ENCODE measurements at places on chromosomes 5 and 9. TPM values are rescaled to one million over a fixed set of nuclear protein-coding genes. Genes with fewer than 3 reads are reported as not detected.

The PCDHGA2 gene
- total RNA-seq = 0.13 TPM

DNA sequence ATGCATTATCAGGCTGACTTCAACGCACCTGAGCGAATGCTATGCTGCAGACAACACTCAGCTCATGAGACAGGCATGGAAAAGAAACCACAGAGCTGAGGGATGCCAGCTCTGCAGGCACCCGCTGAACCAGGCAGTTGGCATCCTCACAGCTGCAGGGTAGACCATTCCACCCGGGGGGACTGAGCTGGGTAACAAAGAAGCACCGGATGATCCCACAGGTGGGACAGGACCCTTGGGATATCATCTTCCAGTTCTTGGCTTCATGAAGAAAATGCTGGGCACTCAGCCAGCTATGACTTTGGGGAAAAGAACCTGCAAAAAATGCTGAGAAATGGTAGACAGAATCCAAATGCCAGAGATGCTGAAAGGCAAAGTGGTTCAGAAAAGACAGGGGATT, 9.6 kb downstream of the EPB41L4B start:
- peaks cover 29% of the 10 kb centered on the region for H3K4me1 ChIP-seq
- H3K4me3 ChIP-seq = no peak overlapping the region
- no peak overlapping the region for H3K27ac ChIP-seq
- DNase-seq = no peak

The SHLD3 gene
- 1.9 TPM for total RNA-seq

GRCh38 chr9:21672761-21673160, 129.7 kb upstream of the MTAP start:
- no peak overlapping the region for H3K4me3 ChIP-seq
- no peak for DNase-seq
- peaks cover 11% of the 10 kb centered on the region for H3K4me1 ChIP-seq
- H3K27ac ChIP-seq = no peak overlapping the region
- no peaks in the 10 kb centered on the region for H3K27me3 ChIP-seq

GRCh38 chr5:56229111-56229510, 4.0 kb downstream of the ANKRD55 start:
- no peaks in the 10 kb centered on the region for H3K36me3 ChIP-seq
- H3K4me1 ChIP-seq = no peaks in the 10 kb centered on the region
- no peak for DNase-seq
- H3K27me3 ChIP-seq = no peaks in the 10 kb centered on the region
- no peak overlapping the region for H3K4me3 ChIP-seq
- no peak overlapping the region for H3K27ac ChIP-seq

The IGFBPL1 gene
- not detected for total RNA-seq

DNA sequence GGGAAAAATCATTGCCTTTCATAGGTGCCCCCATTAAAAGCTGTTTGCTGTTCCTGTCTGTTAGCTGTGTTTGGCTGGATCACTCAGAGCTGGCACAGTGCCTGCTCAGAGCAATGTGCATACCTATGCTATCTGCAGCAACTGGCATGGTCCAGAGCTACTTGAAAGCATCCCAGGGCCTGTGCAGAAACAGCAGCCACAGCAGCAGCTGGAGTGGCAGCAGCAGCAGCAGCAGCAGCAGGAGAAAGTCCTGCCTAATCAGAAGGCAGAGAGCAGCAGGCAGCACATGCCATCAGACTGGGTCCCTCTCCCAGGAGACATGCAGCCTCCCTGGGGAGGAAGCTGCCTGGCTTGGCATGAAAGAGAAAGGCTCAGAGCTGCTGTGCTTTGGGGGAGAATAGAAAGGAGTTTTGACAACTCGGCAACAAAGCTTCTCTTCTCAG, 243.8 kb upstream of the WWC1 start:
- H3K27me3 ChIP-seq = peaks cover 18% of the 10 kb centered on the region
- no peaks in the 10 kb centered on the region for H3K4me1 ChIP-seq
- H3K4me3 ChIP-seq = no peak overlapping the region

DNA sequence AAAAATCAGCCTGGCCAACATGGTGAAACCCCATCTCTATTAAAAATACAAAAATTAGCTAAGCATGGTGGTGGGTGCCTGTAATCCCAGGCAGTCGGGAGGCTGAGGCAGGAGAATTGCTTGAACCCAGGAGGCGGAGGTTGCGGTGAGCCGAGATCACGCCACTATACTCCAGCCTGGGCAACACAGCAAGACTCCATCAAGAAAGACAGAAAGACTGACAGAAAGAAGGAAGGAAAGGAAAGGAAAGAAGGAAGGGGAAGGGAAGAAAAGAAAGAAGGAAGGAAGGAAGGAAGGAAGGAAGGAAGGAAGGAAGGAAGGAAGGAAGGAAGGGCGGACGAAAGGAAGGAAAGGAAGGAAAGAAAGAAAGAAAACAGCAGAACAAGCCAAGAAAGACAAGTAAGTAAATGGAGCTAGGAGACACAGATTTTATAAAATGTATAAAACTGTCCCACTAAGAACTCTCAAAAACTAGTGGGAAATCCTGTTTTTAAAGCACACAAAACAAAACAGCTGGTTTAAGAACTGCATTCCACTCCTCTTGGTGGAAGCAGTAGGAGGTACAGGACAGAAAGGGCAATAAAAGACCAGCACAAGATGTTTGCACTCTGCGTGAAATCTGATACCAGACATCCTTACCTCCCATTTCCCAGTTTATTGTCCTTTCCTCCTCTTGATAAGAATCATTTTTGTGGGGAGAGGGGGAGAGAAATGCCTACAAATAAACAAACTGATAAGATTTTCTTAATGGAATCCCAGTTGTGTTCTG, 46.7 kb downstream of the MYO10 start:
- peak; percentile 54 for DNase-seq
- H3K27me3 ChIP-seq = no peaks in the 10 kb centered on the region
- H3K36me3 ChIP-seq = no peaks in the 10 kb centered on the region
- peak overlapping the region; percentile 72 for H3K27ac ChIP-seq

GRCh38 chr5:156991714-156992113, 28.7 kb upstream of the TIMD4 start:
- no peaks in the 10 kb centered on the region for H3K36me3 ChIP-seq
- H3K4me1 ChIP-seq = no peaks in the 10 kb centered on the region

DNA sequence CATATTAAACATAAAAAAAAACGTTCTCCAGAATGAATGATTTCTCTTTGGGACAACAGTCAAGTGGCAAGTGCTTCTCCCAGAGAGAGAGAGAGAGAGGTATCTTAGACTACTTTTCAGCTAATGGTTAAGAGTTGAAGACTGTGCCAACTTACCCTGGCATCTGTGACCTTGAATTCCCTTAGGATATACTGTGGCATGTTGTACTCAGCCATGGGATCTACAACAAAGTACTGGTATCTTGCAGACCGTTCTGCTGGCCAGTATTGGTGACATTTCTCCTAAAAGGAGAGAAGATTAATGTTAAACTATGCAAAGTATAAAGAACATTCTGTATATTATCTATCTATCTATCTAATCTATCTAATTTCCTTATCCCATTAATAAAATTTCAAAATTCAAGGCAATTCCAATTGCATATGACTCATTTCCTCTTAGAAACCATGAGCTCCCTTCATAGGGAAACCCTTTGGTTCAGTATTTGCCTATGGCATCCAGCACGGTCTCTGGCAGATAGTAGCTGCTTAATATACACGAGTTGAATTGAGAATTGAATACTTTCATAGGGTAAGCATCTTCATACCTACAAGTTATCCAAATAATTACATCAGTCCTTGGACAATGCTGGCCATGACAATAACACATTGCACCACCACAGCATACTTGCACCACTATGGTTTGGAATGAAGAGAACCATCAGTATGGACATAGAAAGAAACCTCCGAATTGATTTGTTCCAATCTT, 539.4 kb upstream of the DMAC1 start:
- H3K4me1 ChIP-seq = no peaks in the 10 kb centered on the region
- H3K4me3 ChIP-seq = no peak overlapping the region
- no peak overlapping the region for H3K27ac ChIP-seq
- H3K27me3 ChIP-seq = no peaks in the 10 kb centered on the region
- DNase-seq = no peak

The PCDHGA5 gene
- 0.20 TPM for total RNA-seq

The NCS1 gene
- total RNA-seq = 53.0 TPM

GRCh38 chr5:104594850-104595249, 1032.3 kb upstream of the NUDT12 start:
- no peak overlapping the region for H3K27ac ChIP-seq
- H3K36me3 ChIP-seq = no peaks in the 10 kb centered on the region
- no peak for DNase-seq
- H3K4me3 ChIP-seq = no peak overlapping the region

- H3K36me3 ChIP-seq = no peaks in the 10 kb centered on the region
- H3K4me3 ChIP-seq = no peak overlapping the region
- H3K4me1 ChIP-seq = no peaks in the 10 kb centered on the region
- no peak for DNase-seq
- H3K27ac ChIP-seq = no peak overlapping the region
Observed at GRCh38 chr5:158456756-158457155, 597.8 kb upstream of the CLINT1 start.

DNA sequence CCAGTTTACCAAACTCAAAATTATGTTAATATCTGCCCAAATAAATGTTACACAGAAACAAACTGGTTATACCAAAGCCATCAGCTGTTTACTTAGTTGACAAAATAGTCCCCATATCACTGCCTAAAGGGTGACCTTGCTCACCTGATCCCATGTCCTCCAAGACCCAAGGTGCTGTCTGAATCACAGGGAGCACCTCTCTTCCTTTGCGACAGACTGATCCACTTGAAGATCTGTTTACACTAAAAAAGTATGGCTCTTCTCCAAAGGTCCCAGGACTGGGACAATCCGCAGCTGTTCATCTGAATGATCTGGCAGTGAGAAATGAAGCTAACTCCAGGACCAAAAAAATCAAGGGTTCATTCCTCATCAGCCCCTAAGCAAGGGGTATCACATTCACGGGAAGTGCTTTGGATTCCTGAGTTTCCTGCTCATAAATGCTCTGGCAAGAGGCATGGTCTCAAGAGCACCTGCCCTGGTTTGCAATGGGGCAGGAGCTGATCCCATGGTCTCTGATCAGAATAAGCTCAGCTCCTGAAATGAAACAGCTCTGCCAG, 5.0 kb downstream of the PRUNE2 start:
- DNase-seq = no peak
- no peak overlapping the region for H3K27ac ChIP-seq
- peaks cover 43% of the 10 kb centered on the region for H3K27me3 ChIP-seq
- H3K36me3 ChIP-seq = no peaks in the 10 kb centered on the region

The UQCRQ gene
- total RNA-seq = 414 TPM

DNA sequence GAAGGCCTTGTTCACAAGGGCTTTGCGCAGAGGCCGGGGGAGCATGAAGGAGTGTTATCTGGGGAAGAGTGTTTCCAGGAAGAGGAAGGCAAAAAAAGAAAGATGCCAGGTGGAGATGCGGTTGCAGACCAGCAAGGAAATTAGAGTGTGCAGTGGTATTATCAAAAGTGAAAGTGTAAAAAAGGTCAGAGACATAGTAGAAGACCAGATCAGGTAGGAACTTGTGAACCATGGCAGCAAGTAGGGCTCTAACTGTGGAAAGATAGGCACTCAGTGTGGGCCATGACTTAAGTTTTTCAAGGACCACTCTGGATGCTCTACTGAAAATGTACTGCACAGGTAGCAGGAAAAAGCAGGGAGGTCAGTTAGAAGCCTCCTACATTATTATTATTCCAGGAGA, 90.1 kb upstream of the SPOCK1 start:
- no peaks in the 10 kb centered on the region for H3K36me3 ChIP-seq
- no peaks in the 10 kb centered on the region for H3K4me1 ChIP-seq
- H3K4me3 ChIP-seq = no peak overlapping the region
- H3K27me3 ChIP-seq = peaks cover 5% of the 10 kb centered on the region
- DNase-seq = no peak

GRCh38 chr5:9324348-9325077, 221.4 kb downstream of the SEMA5A start:
- peaks cover 16% of the 10 kb centered on the region for H3K4me1 ChIP-seq
- DNase-seq = no peak
- no peaks in the 10 kb centered on the region for H3K27me3 ChIP-seq
- no peak overlapping the region for H3K27ac ChIP-seq
- no peaks in the 10 kb centered on the region for H3K36me3 ChIP-seq

DNA sequence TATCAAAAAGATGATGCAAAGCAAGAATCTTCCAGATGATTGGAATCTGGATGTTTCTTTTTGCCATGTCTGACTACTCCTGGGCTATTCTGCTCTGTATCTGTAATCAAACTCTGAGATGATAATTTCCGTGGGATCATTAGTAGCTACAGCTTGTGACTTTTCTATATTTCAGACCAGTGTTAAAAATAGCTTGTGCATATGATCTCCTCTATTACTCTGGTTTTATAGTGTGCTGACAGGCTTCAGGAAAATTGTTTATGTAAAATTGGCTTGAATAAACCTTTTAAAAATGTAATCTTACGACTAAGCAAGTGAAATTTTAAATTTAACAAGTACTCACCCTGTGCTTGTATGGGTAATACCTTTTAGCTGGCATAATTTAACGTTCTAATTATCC, 40.4 kb downstream of the NAA35 start:
- no peak for DNase-seq
- peaks cover 47% of the 10 kb centered on the region for H3K36me3 ChIP-seq
- H3K4me3 ChIP-seq = no peak overlapping the region
- no peak overlapping the region for H3K27ac ChIP-seq
- H3K27me3 ChIP-seq = no peaks in the 10 kb centered on the region

GRCh38 chr5:45205403-45205961, 396.7 kb downstream of the MRPS30 start:
- H3K27ac ChIP-seq = no peak overlapping the region
- DNase-seq = no peak
- H3K4me3 ChIP-seq = no peak overlapping the region
- H3K27me3 ChIP-seq = no peaks in the 10 kb centered on the region
- no peaks in the 10 kb centered on the region for H3K36me3 ChIP-seq
- no peaks in the 10 kb centered on the region for H3K4me1 ChIP-seq

The INSL4 gene
- not detected for total RNA-seq

DNA sequence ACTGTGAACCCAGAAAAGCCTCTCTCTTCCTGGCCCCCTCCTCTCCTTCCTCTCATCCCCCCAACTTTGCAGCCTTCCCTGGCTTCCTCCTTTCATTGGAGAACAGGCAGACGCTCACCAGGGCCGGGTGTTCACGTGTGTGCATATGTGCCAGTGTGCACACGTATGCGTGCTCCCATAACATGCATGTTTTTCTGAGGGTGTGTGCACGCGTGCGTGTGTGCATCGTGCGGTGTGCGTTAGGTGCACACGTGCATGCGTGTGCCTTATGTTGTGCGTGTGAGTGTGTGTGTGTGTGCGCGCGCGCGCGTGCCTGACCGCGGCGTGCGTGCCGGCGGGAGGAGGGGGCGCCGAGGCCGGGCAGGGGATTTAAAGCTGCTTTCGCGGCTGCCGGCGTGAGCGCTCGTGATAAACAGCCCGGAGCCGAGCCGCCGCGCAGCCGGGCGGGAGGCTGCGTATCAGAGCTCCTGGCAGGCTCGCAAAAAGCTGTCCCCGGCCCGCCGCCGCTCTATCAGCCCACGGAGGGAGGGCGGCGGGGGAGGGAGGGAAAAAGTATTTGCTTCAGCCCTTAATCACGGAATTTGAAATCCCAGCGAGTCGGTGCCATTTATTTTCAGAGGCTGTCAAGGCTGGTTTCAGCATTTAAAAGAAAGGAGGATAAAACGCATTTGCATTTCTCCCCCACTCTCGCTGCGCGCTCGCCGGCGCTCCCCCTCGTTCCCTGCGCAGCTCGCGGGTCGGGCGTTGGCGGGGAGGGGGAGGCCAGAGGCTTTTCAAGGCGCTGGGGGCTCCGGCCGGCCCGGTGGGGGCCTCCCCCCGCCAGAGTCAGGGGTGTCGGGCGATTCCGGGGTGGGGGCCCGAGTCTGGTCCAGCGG, 183.9 kb downstream of the C9orf50 start:
- peak overlapping the region; percentile 52 for H3K4me3 ChIP-seq
- H3K27me3 ChIP-seq = peaks cover 21% of the 10 kb centered on the region
- H3K4me1 ChIP-seq = no peaks in the 10 kb centered on the region
- no peak overlapping the region for H3K27ac ChIP-seq
- no peak for DNase-seq

The PCDHB5 gene
- not detected for total RNA-seq

- no peaks in the 10 kb centered on the region for H3K27me3 ChIP-seq
- no peaks in the 10 kb centered on the region for H3K36me3 ChIP-seq
- H3K27ac ChIP-seq = peak overlapping the region; percentile 31
- peak; percentile 46 for DNase-seq
- H3K4me1 ChIP-seq = peaks cover 18% of the 10 kb centered on the region
Observed at GRCh38 chr5:169945831-169946261, 34.4 kb downstream of the INSYN2B start.

All from PC-9 (cell line).